ENCODE measurements at places on chromosomes 4 and X.
A peak's percentile ranks its signal among the peaks of the same experiment; 100 is the strongest.

DNA sequence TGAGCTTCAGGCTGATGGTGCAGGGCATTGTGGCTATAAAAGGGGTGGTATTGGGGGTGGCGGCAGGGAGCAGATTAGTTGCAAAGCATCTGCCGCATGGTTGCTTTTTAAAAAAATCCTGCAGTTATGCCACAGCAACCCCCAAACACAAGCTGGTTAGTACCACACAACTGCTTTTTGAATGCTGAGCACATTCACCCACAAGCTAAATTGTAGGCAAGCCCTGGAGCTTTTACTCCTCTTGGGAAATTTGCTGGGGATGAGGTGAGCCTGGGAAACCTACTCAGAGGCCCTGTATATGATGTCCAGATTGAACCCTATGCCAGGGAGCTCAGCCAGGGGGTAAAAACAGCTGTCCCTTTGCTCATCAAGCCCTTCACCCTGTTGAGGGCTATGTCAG is 33.8 kb upstream of the TRIM2 start:
- DNase-seq, result no peak

DNA sequence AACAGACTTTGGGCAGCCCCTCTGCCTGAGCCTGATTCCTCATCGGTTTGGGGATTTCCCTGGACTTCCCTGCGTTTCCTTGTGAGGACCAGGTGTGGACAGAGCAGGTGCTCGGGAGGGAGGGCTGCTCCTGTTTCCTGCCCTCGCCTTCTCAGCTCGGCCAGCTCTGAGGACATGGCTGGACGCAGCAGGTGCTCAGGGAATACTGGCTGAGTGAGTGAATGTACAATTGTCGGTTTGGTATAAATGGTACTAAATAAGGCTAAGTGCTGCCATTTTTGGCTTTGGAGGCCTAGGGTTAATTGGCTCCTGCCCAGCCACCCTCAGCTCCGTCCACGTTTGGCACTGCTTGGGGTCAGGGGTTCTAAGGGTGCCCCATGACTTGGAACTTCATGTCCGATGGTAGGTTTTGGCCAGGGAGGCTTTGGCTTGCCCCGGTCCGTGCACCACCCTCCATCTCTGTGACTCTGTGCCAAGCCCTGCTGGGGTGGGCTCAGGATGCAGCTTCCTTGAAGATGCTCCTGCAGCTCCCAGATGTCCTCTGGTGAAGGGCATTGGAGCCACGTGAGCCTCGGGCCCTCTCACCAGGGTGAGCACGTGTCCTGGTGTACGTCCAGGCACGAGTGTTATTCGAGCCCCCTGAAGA is 45.0 kb upstream of the NKX1-1 start:
- no peak for DNase-seq

- peak; percentile 21 for DNase-seq
Measured at GRCh38 chrX:119885554-119886428, 9.9 kb upstream of the AKAP14 start.

GRCh38 chrX:110321670-110322069 is 3.8 kb upstream of the AMMECR1 start:
- DNase-seq, result no peak

DNA sequence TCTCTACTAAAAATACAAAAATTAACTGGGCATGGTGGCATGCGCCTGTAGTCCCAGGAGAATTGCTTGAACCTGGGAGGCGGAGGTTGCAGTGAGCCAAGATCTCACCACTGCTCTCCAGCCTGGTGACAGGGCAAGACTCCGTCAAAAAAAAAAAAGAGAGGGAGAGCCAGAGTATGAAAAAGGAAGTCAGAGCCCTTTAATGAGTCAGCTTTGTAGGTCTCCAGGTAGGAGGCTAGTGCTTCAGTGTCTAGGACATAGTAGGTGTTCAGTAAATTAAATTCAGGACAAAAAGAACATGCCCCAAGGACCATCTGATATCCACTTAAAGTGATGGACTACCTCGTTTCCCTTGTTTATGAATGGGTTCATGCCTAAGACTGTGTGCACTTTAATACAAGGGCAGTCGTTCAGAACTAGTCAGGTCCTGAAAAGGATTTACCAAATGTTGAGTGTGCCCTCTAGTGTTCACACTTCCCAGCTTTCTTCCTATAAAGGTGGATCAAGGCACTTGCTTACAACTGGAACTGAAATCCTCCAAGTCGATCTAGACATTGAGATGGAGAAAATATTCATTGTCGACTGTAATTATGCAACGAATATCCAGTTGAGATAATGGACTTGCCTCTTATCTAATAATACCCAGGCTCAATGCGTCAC is 29.0 kb downstream of the F9 start:
- peak; percentile 75 for DNase-seq

All from mesendoderm (in vitro differentiated cells).